ENCODE measurements at places on chromosomes 12 and 14. TPM values are rescaled to one million over a fixed set of nuclear protein-coding genes. Genes with fewer than 3 reads are reported as not detected.

- H3K36me3 ChIP-seq = no peaks in the 10 kb centered on the region
- H3K27me3 ChIP-seq = no peaks in the 10 kb centered on the region
- DNase-seq = no peak
- no peak overlapping the region for H3K27ac ChIP-seq
- no peak overlapping the region for H3K4me3 ChIP-seq
- H3K4me1 ChIP-seq = peaks cover 12% of the 10 kb centered on the region
These were observed 56.5 kb downstream of the ITPK1 start for GRCh38 chr14:93059260-93059659.

DNA sequence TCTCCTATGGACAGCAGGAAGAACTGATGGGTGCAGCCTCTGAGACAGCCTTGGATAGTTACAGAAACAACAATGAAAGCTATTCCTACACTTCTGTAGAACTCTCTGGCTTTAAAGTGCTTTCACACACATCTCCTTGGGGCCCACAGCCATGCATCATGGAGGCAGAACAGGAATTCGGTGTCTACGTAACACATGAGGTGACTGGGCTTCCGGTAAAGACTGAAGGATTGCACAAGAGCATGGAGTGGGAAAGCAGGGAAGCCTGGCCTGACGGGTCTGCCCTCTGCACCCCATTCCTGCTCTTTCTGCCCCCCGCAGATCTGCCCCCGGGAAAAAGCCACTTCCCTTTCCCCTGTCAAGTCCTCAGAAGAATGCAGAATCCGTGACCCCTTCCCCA lies 82.6 kb downstream of the VWF start:
- H3K27ac ChIP-seq = no peak overlapping the region
- no peaks in the 10 kb centered on the region for H3K27me3 ChIP-seq
- H3K4me3 ChIP-seq = no peak overlapping the region
- DNase-seq = no peak
- H3K36me3 ChIP-seq = no peaks in the 10 kb centered on the region
- peaks cover 9% of the 10 kb centered on the region for H3K4me1 ChIP-seq

GRCh38 chr14:63432228-63432627 lies 110.9 kb downstream of the PPP2R5E start:
- H3K4me1 ChIP-seq = peaks cover 21% of the 10 kb centered on the region
- DNase-seq = no peak
- no peaks in the 10 kb centered on the region for H3K27me3 ChIP-seq
- no peak overlapping the region for H3K4me3 ChIP-seq
- H3K27ac ChIP-seq = no peak overlapping the region
- H3K36me3 ChIP-seq = no peaks in the 10 kb centered on the region

DNA sequence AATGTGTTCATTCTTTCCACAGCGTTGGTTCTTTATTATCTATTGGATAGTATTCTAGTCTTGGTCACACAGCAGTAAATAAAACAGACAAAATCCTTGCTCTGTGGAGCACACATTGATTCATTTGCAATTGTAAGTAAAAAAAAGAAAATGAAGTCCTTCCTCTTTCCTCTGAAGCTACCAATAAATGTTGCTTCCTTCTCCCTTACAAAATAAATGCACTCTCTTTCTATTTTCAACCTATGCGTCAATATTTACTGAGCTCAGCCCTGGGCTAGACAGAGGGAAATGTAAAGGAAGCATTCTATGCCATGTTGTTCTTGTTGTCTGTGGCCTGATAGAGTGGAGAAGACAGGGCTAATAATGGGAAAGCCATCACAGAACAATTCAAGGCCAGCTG lies 2.9 kb downstream of the ABHD12B start:
- H3K27ac ChIP-seq = no peak overlapping the region
- no peaks in the 10 kb centered on the region for H3K27me3 ChIP-seq
- H3K4me3 ChIP-seq = no peak overlapping the region
- peak; percentile 57 for DNase-seq

The SMIM41 gene
- not detected for total RNA-seq

The ADAM20 gene
- 0.17 TPM for total RNA-seq

The GPRC5D gene
- not detected for total RNA-seq

The PLEKHD1 gene
- total RNA-seq = 0.15 TPM
